Renal cortical epithelial cell (primary cell): ENCODE measurements at places on chromosomes 3 and 15. TPM values are rescaled to one million over a fixed set of nuclear protein-coding genes. Genes with fewer than 3 reads are reported as not detected.

DNA sequence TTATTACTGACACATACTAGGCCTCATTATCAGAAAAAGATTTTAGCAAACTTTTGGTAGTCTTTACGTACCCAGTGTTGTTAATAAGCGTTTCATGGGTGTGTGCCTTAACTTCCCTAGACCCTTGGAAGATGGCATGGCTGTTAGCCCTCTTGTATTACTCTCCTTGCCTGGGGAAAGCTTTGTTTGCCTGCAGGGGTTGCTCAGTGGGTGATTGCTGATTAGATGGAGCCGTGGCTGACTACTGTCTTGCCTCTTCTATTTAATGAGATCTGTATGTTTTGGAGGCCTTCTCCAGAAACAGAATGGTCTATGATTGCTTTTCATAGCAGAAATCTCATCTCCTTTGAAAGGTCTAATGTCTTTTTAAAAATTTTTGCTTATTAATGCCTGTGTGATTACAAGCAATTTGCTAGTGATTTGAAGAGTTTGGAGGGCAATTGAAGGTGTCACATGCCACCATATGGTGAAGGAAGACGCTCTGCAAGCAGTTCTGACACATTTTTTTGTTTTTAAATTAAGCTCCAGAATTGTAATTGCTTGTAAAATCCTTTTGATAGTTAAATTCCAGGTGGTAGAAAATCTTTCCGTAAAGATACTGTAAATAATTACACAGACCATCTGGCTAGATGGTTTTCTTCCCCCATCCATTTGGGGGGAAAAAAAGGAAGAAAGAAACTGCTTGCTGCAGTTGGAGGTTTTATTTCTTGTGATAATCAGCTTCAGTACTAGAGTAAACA, 11.4 kb upstream of the C3orf20 start:
- no peak for DNase-seq

GRCh38 chr3:188520466-188520865, 366.5 kb downstream of the LPP start:
- DNase-seq = peak; percentile 19

- DNase-seq = peak; percentile 1
Observed at GRCh38 chr15:36278219-36278618, 301.2 kb upstream of the CDIN1 start.

DNA sequence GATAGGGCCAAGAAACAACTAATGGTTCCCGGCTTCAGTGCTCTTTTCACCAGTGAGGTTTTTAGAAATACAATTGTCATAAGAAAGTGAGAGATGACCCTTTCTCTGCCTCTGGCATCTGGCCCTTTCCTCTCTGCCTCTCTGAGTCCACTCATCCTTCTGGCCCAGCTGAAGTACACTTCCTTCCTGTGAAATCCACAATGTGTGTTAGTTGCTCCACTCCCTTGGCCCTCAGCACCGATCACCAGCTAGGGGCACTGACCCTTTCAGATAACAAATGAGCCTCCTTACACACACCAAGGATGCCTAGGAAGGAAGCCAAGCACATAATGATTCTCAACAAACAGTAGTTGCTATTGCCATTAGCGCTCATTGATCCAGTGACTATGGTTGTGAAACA, 2.9 kb upstream of the CAV3 start:
- DNase-seq = no peak

DNA sequence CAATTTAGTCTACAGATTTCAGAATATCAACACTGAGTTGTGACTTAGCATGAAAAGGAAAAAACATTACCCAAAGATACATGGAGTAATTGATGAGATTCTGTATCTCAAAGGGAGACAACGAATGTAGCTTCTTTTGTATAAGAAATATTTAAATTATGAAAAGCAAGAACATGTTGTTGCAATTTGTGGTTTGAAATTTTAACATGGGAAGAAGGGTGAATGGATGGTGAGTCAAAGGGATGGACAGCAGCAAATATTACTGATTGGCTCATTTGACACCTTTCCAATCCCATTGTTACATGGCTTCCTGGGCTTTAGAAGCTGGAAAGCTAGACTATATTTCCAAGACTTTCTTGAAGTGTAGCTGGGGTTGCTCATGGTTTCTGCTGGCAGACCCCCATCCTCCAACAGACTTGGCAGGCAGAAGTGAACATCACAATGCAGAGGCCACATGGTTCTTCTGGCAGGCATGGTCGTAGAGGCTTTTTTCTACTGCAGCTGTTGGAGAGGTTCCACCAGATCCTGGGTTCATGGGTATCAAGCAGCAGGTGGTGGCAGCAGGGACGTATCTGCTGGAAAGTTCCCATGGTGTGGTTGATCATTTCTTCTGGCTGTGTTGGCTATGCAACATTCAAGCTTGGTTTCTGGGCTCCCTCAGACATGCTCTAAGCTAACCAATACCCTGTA, 47.2 kb upstream of the KPNA4 start:
- no peak for DNase-seq

DNA sequence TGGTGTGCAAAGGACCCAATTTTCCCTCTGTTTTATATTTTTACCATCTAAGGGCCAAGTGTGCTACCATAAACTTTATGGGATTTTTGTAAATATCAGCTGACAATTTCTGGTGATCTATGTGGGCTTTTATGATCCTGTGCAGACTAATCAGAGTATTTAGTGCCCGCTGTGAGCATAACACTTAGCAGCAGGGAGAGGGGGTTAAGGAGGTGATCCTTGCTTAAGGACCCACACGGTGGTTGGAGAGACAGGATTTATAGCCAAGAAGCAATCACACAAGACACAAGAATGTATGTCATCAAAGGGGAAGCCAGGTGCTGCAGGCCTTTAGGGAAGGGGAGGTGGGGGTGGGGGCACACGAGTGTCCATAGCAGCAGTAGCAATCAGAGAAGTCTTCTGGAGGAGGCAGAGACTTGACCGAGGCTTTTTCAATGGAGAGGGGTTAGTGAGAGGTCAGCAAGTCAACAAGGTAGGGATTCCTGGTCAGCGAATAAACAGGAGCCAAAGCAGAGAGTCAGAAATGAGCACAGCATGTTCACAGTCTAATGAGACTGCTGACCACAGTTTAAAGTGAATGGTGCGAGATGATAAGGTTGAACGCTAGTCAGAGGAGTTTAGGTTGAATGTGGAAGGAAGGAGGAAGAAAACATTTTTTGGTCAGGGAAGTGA, 4.5 kb upstream of the CACNA1D start:
- DNase-seq = peak; percentile 26

DNA sequence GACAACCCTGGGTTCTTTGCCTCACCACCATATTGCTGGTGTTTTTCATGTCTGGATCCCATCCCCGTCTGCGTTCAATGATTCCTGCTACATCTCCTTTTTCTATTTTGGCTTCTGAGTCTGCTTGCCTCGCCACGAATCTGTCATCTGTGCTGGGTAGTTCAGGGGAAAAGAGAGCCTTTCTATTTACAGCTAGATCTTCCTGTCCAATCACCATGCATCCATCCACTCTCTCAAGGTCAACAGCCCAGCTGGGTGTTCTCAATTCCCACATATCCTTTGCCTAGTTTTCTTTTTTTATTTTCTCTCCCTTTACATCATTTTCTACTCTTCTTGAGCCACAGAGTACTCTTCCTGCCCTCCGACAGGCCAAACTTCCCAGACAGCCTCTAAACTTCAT, 104.8 kb upstream of the RAD18 start:
- DNase-seq = no peak

DNA sequence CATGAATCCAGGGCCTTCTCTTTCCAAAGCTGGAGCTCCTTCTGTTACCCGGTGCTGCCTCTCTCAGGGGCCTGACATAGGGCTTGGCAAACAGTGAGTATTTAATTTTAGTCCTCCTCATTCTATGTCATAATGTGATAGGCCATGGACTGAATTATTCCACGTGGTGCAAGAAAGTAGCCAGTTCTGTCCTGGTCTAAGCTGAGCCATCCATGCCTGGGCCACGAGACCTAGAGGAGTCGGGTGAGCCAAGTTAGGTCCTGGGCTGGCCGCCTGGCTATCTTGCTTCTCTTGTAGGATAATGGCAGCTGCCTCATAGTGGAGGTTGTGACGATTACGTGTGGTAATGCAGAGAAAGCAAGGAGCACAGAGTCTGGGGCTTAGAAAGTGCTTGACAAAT, 170.6 kb downstream of the FAM43A start:
- no peak for DNase-seq

- no peak for DNase-seq
Observed at GRCh38 chr15:95946241-95946640, 384.3 kb upstream of the NR2F2 start.

- no peak for DNase-seq
Observed at GRCh38 chr3:129313415-129313664, 34.7 kb downstream of the HMCES start.

DNA sequence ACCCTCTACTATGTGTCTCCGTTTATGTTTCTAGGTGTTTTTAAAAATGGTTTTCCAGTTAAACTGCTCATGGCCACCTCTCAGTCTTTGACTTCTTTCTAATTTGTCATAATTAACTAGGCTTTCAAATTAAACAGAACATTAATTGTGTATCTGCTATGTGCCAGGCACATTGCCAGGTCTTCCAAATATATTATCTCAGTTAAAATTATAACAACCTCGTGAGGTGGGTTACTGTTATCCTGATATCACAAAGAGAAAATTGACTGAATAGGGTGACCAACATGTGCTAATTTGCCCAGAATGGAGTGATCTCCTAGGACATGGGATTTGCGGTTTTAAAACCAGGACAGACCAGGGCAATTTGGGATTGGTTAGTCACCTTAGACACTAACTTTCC, 222.4 kb upstream of the TLE3 start:
- DNase-seq = no peak

DNA sequence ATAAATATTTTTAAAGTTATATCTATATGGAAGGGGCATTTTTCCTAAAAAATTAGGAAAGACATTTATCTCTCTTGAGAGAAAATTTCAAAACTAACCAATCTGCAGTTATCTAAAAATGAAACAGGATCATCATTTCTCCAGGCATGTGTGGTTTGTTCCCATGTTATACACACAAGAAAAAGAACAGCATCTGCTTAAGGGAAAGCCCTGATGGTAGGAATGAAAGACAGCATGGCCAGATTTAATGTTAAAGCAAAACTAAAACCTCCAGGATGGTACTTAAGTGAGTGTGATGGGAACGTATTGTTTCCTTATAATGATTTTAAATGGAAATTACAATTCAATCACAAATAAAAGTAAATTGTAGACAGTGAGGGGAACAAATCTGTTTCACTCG, 46.2 kb upstream of the GYG1 start:
- no peak for DNase-seq

DNA sequence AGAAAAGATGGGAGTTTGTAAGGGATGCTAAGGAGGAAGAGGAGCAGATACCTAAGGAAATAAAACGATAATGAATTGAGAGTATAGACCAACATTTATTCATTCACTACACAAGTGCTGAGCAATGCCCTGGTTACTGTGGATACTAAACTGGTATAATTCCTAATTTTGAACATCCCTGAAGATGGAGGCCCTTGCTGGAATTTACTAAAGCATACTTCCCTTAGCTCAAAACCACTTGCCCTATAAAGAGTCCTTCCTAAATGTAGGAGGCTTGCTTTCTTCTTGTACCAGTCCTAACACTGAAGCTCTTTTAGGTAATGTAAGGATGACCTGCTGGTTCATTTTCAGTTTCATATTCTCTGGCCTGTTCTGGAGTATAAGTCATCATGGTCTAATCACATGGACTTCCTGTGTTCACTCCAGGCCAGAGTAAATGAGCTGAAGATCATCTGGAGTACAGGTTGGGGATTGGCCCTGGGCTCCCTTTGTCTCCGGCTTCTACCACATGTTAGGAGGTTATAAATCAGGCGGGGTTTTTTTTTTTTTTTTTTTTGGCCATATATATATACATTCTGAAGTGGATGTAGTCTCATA, 40.1 kb upstream of the MTMR10 start:
- DNase-seq = peak; percentile 35

DNA sequence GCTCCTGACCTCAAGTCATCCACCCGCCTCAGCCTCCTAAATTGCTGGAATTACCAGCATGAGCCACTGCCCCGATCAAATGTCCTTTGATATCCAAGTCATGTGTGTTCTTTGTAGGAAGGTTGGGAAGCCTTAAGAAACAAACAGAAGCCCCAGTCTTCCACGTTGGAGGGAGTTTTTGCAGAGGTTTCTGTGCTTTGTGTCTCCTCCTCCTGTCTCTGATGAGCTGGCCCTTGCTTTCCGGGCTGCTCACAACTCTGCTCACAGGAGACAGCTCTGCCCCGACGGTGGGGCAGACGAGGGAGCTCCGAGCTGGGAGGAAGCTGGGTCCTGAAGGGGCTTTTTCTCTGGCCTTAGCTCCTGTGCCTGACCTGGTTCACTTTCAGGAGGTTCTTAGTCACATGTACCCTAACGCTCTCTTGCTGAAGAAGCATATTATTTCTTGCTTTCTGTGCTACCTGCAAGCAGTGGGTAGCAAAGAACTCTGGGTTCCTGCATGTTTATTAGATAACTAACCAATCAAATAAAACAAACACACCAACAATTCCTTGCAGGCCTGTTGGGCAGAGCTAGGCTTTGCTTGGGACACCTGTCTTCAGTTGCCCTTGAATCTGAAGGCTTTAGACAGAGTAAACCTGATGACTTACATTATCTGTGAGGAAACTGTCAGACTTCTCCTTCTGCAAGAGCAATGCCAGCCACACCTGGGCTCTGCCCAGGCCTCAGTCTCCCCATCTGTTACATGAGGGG, 52.6 kb upstream of the SMAD6 start:
- no peak for DNase-seq

DNA sequence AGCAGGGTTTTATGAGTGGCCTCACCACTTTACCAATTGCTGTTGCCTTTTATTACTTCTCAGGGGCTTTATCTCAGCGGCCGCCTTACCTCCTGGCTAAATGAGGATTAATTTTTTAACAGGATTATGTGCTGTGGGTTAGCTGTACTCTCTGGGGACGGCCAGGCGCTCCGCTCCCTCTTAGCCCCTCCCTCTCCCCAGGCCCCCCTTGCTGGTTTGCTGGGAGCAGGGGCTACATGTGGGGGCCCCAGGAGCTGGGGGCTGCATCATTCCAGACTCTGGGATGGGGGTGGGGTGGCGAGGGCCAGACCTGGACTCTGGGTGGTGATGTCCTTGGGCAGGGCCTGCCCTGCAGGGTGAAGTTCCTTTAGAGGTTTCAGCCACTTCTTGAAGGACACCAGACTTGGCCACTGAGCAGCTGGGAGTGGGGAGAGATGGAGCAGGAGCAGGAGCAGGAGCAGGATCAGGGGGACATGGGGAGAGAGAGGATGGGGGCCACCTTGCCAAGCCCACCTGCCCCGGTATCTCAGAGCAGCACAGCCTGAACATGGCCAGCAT, 196.1 kb downstream of the GOLGA6L6 start:
- no peak for DNase-seq

DNA sequence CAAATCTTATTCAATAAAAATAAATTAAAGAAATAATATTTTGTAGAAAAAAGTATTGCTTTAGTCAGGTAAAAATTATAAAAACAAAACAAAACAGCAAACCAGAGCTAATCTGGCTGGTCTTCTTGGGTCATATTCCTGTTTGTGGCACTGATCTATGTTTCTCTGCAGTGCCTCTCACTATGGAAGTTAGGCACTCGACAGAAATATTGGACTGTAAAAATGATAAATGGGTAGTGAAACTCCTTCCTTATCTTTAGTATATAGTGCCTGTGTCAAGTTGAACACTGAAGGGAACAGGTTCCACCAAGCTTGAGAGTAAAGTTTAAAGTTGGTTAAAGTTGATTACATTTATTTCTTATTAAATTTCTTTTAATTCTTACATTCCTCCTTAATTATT, 1195.6 kb upstream of the GBE1 start:
- no peak for DNase-seq

GABRG3 gene
- not detected in 2 replicates for total RNA-seq

CAPN3 gene
- 0.35 and 3.6 TPM in 2 replicates for total RNA-seq

ZBBX gene
- total RNA-seq = 1.3 TPM in 1 of 2 replicates, not detected in the other

MYL3 gene
- total RNA-seq = 4.7 and 15.2 TPM in 2 replicates

TUSC7 gene
- not detected in 2 replicates for total RNA-seq

FRMD5 gene
- 4.3 and 4.9 TPM in 2 replicates for total RNA-seq

GUCA1C gene
- 1.4 and 3.9 TPM in 2 replicates for total RNA-seq

SNX33 gene
- total RNA-seq = 8.2 and 21.6 TPM in 2 replicates

SPINK8 gene
- total RNA-seq = not detected in 2 replicates

DNASE1L3 gene
- total RNA-seq = not detected in 2 replicates

UROC1 gene
- not detected in 2 replicates for total RNA-seq
